AG09309 (cell line): ENCODE measurements at places on chromosomes 6 and 20.

DNA sequence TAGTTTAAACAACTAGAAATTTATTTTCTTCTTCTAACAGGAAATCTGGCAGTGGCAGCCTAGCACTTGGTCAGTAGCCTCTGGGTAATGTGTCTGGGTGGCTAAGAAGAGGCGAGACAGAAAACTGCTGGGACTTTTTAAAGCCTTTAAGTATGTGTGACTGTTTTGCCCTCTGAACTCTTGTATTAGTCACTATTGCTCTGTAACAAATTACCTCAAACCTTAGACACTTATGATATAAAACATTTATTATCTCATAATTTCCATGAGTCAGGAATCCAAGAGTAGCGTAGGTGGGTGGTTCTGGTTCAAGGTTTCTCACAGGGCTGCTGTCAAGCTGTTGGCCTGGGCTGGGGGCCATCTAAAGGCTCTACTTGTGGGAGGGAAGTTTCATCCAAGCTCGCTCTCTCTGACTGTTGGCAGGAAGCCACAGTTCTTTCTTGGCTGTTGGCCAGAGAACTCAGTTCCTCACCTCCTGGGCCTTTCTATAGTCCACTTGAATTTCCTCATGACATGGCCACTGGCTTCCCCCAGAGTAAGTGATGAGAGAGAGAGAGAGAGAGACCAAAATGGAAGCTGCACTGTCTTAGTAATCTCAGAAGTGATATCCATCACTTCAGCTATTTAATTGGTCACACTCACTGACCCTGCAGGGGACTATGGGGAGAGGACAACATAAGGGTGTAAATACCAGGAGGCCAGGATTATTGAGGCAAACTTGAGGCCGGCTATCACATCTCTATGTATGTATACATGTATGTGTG is 17.4 kb upstream of the TBC1D22B start:
- DNase-seq, result peak; percentile 94

DNA sequence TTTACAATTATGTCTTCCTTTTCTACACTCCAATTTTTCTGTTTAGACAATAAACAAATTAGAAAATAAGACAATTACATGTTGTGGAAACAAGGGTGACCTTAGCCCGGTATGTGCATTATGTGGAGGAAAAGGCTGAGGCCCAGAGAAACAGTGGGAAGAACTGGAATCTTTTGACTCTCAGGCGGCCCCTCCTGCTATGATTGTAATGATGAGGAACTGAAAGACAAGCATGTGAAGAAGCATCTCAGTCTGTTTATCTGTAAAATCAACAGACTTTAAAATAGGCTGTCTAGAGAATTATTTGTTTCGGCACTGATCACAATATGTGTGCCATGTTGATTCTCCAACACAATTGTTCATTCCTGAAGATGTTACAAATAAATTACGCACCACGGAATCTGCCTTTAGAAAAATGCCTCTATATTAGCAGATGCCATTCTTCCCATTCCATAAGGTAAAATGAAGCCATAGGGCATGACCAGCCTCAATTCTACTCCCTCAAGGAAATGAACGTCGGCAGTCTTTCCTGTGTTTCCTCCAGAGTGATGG is 1201.6 kb upstream of the CITED2 start:
- no peak for DNase-seq

GRCh38 chr6:134422426-134423231 is 104.7 kb upstream of the SGK1 start:
- peak; percentile 95 for DNase-seq

GRCh38 chr6:89144354-89144906 is 1.4 kb upstream of the PM20D2 start:
- DNase-seq, result no peak
